ENCODE measurements at places on chromosomes 7 and 10. TPM values are rescaled to one million over a fixed set of nuclear protein-coding genes. Genes with fewer than 3 reads are reported as not detected.

DNA sequence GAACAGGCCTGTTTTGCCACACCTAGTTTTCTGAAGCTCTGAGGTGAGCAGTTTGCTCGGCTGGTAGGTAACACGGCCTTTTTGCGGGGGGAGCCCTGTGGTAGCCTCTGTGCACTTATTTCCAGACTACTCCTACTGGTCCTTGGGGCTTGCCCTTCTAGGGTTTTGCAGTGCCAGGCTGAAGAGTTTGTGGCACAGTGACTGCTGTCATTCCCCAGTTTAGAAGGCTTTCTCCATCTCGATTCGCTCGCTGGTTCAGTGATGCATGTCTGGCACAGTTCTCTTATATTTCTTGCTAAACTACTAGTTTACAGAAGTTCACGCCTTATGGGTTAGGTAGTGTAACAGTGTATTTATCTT lies 711 bp downstream of the KIF20B start:
- peaks cover 7% of the 10 kb centered on the region for H3K4me1 ChIP-seq
- no peaks in the 10 kb centered on the region for H3K36me3 ChIP-seq
- H3K4me3 ChIP-seq, result peak overlapping the region; percentile 77
- no peaks in the 10 kb centered on the region for H3K27me3 ChIP-seq

GRCh38 chr10:127815147-127815546 lies 77.6 kb downstream of the CLRN3 start:
- H3K36me3 ChIP-seq, result no peaks in the 10 kb centered on the region
- DNase-seq, result no peak
- no peaks in the 10 kb centered on the region for H3K27me3 ChIP-seq
- no peak overlapping the region for H3K4me3 ChIP-seq

DNA sequence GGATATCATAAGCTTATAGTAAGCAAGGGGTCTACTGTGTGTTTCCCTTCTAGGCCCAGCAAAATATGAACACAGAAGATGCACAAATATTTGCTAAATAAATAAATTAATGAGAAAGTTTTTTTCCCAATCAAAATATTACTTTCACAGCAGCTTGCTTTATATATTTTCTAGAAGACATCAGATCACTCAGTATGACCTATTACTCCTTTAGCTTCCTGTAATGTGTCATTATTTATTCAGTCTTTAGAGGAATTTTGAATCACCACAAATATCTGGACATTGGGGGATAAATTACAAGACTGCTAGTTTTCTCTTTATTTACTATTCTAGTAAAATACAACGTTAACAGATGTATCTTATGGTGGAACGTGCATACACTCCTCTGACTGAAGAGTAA lies 765.8 kb upstream of the POM121L12 start:
- DNase-seq, result no peak
- no peaks in the 10 kb centered on the region for H3K36me3 ChIP-seq
- H3K27me3 ChIP-seq, result no peaks in the 10 kb centered on the region
- H3K4me1 ChIP-seq, result no peaks in the 10 kb centered on the region
- no peak overlapping the region for H3K27ac ChIP-seq
- H3K4me3 ChIP-seq, result no peak overlapping the region

GRCh38 chr7:149870274-149870673 lies 3.5 kb upstream of the ATP6V0E2 start:
- no peak overlapping the region for H3K4me3 ChIP-seq
- H3K36me3 ChIP-seq, result no peaks in the 10 kb centered on the region
- peak overlapping the region; percentile 89 for H3K27ac ChIP-seq
- no peaks in the 10 kb centered on the region for H3K27me3 ChIP-seq
- peaks cover 93% of the 10 kb centered on the region for H3K4me1 ChIP-seq
- no peak for DNase-seq

- H3K4me1 ChIP-seq, result no peaks in the 10 kb centered on the region
- H3K36me3 ChIP-seq, result no peaks in the 10 kb centered on the region
- no peak overlapping the region for H3K4me3 ChIP-seq
- H3K27me3 ChIP-seq, result no peaks in the 10 kb centered on the region
- no peak overlapping the region for H3K27ac ChIP-seq
These were observed 125.3 kb downstream of the SORCS3 start for GRCh38 chr10:104766341-104766740.

- peaks cover 15% of the 10 kb centered on the region for H3K4me1 ChIP-seq
- H3K27ac ChIP-seq, result no peak overlapping the region
- H3K4me3 ChIP-seq, result no peak overlapping the region
- no peaks in the 10 kb centered on the region for H3K36me3 ChIP-seq
- H3K27me3 ChIP-seq, result peaks cover 2% of the 10 kb centered on the region
These were observed 3.4 kb upstream of the MLLT10 start for GRCh38 chr10:21530641-21531040.

DNA sequence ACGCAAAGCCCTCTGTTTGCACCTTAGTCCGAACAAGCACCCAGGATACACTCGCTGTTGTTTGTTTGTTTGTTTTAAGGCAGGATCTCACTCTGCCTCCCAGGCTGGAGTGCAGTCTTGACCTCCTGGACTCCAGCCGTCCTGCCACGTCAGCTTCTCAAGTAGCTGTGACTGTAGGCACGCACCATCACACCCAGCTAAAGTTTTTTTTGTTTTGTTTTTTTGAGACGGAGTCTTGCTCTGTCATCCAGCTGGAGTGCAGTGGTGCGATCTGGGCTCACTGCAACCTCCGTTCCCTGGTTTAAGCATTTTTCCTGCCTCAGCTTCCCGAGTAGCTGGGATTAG lies 76.8 kb downstream of the CTBP2 start:
- no peaks in the 10 kb centered on the region for H3K36me3 ChIP-seq
- DNase-seq, result no peak
- H3K4me1 ChIP-seq, result no peaks in the 10 kb centered on the region
- no peak overlapping the region for H3K27ac ChIP-seq
- peaks cover 17% of the 10 kb centered on the region for H3K27me3 ChIP-seq

DNA sequence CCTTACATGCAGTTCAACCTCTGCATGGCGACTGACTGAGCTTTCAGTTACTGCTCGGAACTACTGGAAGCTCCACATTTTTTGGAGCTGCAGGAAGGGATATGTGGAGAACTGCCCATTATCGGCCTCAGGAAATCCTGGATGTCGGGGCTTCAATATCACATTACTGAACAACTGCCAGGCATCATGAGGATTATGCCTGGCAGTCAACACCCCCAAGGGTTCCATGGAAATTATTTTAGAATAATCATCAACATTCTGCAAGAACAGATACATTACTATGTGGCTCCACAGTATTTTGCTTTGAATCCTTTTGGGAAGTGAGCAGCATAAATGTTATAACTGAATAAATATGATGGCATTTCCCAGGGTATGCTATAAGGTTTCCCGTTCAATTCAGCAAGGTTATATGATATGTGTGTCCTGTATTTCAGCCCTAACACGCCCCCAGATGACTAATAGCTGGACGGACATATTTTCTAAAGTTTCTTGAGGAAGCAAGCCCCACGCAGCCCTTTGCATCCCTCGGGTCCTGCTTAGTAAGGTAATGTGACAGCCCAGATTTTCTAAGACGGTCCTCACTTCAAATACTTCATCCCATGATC lies 53.0 kb upstream of the OPALIN start:
- H3K4me1 ChIP-seq, result no peaks in the 10 kb centered on the region
- no peak for DNase-seq
- no peak overlapping the region for H3K4me3 ChIP-seq

GRCh38 chr7:100801833-100802568 lies 25.3 kb downstream of the EPHB4 start:
- peaks cover 8% of the 10 kb centered on the region for H3K4me1 ChIP-seq
- no peaks in the 10 kb centered on the region for H3K27me3 ChIP-seq
- H3K4me3 ChIP-seq, result no peak overlapping the region
- no peak for DNase-seq
- no peaks in the 10 kb centered on the region for H3K36me3 ChIP-seq

GRCh38 chr7:101172854-101173751 lies 7.0 kb downstream of the NAT16 start:
- no peaks in the 10 kb centered on the region for H3K36me3 ChIP-seq
- no peak for DNase-seq
- peak overlapping the region; percentile 48 for H3K4me3 ChIP-seq
- no peak overlapping the region for H3K27ac ChIP-seq
- H3K27me3 ChIP-seq, result peaks cover 12% of the 10 kb centered on the region

- peaks cover 51% of the 10 kb centered on the region for H3K27me3 ChIP-seq
- H3K27ac ChIP-seq, result no peak overlapping the region
- no peak overlapping the region for H3K4me3 ChIP-seq
These were observed 15.2 kb upstream of the KNDC1 start for GRCh38 chr10:133144771-133145170.

- H3K27me3 ChIP-seq, result no peaks in the 10 kb centered on the region
- H3K4me3 ChIP-seq, result no peak overlapping the region
- no peaks in the 10 kb centered on the region for H3K4me1 ChIP-seq
- H3K36me3 ChIP-seq, result no peaks in the 10 kb centered on the region
- H3K27ac ChIP-seq, result no peak overlapping the region
- DNase-seq, result no peak
These were observed 58.1 kb downstream of the CCDC3 start for GRCh38 chr10:12943425-12943824.

DNA sequence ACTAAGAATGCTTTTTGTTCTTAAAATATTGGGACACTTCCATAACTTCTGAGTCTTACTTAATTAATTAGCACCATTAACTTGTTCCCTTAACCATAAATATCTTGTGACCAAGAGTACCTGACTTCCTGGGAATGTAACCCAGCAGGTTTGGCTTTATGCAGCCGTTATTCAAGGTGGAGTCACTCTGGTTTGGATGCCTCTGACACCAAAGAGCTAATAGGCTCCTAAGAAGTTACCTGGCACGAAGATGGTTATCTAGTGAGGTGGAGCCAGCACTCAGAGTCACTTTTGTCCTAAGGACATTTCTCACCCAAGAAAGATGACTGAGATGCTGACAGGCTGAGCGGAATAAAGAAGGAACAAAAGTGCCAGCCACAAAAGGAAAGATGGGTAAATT lies 172.3 kb downstream of the C1GALT1 start:
- no peak overlapping the region for H3K27ac ChIP-seq
- H3K27me3 ChIP-seq, result no peaks in the 10 kb centered on the region
- H3K4me3 ChIP-seq, result no peak overlapping the region
- no peak for DNase-seq
- H3K4me1 ChIP-seq, result no peaks in the 10 kb centered on the region
- no peaks in the 10 kb centered on the region for H3K36me3 ChIP-seq

- H3K4me1 ChIP-seq, result peaks cover 13% of the 10 kb centered on the region
- peak overlapping the region; percentile 96 for H3K4me3 ChIP-seq
- no peaks in the 10 kb centered on the region for H3K36me3 ChIP-seq
- peak overlapping the region; percentile 78 for H3K27ac ChIP-seq
- peaks cover 3% of the 10 kb centered on the region for H3K27me3 ChIP-seq
These were observed 41.6 kb downstream of the HK1 start for GRCh38 chr10:69319841-69320316.

DNA sequence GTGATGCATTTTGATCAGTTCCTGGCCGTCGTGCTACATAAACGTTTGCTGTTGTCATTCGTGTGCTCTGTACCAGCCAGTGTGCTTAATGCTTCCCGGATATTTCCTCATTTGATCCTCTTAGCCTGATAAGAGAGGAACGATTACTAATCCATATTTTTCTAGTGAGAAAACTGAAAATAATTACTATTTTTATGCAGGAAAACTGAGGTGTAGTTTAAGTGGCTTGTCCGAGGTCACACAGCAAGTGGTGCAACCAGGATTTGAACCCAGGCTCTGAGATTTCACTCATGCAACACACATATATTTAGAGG lies 650 bp upstream of the SORBS1 start:
- peaks cover 3% of the 10 kb centered on the region for H3K4me1 ChIP-seq
- no peak for DNase-seq
- H3K27me3 ChIP-seq, result no peaks in the 10 kb centered on the region
- no peak overlapping the region for H3K27ac ChIP-seq
- no peak overlapping the region for H3K4me3 ChIP-seq

- H3K27ac ChIP-seq, result no peak overlapping the region
- peaks cover 3% of the 10 kb centered on the region for H3K4me1 ChIP-seq
- no peak for DNase-seq
- H3K27me3 ChIP-seq, result peaks cover 45% of the 10 kb centered on the region
These were observed 131.1 kb downstream of the ADARB2 start for GRCh38 chr10:1605999-1606940.

- no peak for DNase-seq
- H3K27ac ChIP-seq, result no peak overlapping the region
- no peak overlapping the region for H3K4me3 ChIP-seq
- no peaks in the 10 kb centered on the region for H3K4me1 ChIP-seq
- H3K27me3 ChIP-seq, result no peaks in the 10 kb centered on the region
These were observed 163.6 kb upstream of the PHYHIPL start for GRCh38 chr10:59012839-59013238.

- H3K27ac ChIP-seq, result no peak overlapping the region
- no peaks in the 10 kb centered on the region for H3K4me1 ChIP-seq
- no peak for DNase-seq
- no peak overlapping the region for H3K4me3 ChIP-seq
- no peaks in the 10 kb centered on the region for H3K36me3 ChIP-seq
These were observed 217.3 kb downstream of the RPS24 start for GRCh38 chr10:78251016-78251385.

DMBT1 gene
- 0.10 TPM for total RNA-seq

CALHM1 gene
- not detected for total RNA-seq

GIMAP6 gene
- 168 TPM for total RNA-seq

TAS2R4 gene
- total RNA-seq, result 0.86 TPM

HOXA9 gene
- total RNA-seq, result 0.79 TPM

FAM237B gene
- not detected for total RNA-seq

TNPO3 gene
- total RNA-seq, result 39.9 TPM

PIP4K2A gene
- total RNA-seq, result 129 TPM

TAS2R41 gene
- total RNA-seq, result 2.5 TPM

TDRD1 gene
- 0.13 TPM for total RNA-seq
